WERI-Rb-1 (cell line): ENCODE measurements at places on chromosomes 3 and 15.

GRCh38 chr15:95168152-95168551 is 936.8 kb downstream of the MCTP2 start:
- no peak for DNase-seq

DNA sequence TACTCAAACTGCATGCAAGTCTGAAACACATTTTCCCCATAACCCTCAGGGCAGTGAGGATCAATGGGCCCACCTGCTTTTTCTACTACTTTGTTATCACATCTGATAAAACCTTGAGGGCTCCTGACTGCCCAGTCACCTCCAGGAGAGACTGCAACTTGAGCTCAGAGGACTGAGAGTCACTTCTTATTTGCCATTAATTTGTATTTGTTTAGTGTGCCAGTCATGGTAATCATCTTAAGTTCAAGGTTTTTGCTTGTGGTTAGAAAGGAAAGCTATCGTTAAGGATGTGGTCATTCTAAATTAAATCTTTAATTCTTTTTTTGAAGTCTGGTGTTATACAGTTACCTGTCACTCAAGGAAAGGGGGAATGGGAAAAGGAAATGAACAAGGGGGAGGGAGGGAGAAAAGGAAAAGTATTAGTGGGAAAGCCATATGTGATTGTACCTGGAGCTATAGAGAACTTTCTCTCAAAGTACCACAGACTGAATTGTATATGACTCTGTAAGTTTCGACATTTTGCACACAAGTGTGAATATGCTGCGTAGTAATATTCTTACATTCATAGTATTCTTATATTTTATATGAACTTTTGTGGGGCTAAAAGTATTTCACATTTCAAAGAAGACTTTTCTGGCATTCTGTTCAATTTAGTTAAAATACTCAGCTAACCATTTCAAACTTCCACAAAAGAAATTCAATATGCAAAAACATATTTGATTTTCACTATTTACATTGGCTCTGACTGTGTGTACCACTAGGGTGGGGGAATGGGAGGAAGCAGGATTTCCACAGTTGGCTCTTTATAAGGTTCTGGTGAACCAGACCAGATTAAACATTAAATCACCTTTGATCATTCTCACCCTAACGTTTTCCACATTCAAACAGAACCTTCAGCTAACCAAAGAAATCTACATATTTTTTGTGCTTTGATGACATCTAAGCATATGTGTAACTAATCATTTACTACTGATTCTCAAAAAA is 166.5 kb upstream of the ATP11B start:
- no peak for DNase-seq

DNA sequence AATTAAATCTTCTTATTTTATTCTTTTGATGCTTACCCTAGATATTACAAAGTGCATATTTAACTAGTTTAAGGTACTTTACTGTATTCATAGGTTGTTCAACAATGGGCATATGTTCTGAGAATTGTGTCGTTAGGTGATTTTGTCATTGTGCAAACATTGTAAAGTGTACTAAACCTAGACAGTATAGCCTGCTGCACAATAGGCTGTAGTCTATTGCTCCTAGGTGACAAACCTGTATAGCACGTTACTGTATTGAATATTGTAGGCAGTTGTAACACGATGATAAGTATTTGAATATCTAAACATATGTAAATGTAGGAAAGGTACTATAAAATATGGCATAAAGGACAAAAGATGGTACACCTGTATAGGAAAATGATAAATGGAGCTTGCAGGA is 100.7 kb downstream of the CACNA2D3 start:
- DNase-seq = no peak

GRCh38 chr3:160331127-160331937 is 67.7 kb downstream of the IFT80 start:
- no peak for DNase-seq

DNA sequence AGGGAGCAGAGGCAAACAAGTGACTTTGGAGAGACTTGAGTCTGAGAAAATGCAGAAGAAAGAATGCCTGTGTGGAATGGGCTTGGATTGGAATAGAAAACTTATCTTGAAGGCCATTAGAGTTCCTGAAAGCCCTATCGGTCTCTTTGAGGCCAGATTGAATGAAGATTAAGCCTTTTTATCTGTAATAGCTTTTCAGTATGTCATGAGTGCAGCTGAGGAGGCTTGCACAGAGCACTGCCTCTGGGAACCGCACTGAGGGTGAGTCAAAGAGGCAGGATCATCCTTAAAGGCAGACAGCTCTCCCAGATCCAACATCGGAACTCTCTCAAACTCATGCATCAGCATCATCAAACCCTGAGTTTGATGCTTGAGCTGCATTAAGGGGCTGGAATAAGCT is 515.2 kb downstream of the NTRK3 start:
- no peak for DNase-seq

DNA sequence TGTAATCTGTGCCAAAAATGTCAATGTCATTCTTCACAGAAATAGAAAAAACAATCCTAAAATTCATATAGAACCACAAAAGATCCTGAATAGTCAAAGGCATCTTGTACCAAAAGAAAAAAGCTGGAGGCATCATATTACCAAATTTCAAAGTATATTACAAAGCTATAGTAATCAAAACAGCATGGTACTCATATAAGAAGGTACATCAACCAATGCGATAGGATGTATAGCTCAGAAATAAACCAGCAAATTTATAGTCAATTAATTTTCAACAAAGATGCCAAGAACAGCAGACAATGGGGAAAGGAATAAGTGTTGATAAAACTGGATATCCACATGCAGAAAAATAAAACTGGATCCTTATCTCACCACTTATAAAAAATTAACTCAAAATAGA is 150.5 kb upstream of the PRICKLE2 start:
- DNase-seq = no peak

DNA sequence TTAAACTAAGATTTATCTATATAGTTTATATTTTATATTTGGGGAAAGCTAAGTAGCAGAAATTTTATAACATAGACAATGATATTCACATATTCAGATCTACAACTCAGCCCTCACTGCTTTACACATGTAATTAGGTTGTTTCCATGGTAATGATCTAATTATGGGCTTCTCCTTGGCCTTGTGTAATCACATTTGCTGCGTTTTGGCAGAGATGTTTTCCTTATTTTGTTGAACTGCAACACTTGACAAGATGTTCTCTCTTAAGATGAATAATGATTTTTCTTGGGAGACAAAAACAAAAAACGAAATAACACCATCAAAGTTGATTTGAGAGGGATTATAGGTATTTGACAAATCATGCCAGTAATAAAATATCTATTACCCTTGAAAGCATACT is 635.6 kb upstream of the TBL1XR1 start:
- no peak for DNase-seq

GRCh38 chr3:98343647-98344507 is 9.8 kb upstream of the OR5K4 start:
- DNase-seq = peak; percentile 41

DNA sequence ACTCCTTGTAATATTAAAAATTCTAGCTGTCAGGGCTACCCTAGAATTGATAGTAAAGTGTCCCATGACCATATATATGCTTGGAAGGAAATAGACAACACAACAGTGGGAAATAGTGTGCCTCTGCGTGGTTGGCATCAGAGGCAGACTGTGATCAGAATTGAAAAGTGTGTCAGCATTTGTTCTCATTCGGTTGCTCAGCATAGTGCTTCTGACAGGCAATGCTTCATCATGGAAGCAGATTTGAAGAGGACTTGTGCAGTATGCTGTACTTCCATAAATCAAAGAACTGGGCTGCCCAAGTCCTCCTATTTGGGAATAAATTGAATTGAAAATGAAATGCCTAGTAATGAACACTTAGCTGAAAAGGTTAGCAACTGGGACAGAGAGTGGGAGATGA is 435.7 kb downstream of the DIPK2A start:
- no peak for DNase-seq

GRCh38 chr3:40580494-40581091 is 55.8 kb downstream of the ZNF621 start:
- DNase-seq = peak; percentile 70

DNA sequence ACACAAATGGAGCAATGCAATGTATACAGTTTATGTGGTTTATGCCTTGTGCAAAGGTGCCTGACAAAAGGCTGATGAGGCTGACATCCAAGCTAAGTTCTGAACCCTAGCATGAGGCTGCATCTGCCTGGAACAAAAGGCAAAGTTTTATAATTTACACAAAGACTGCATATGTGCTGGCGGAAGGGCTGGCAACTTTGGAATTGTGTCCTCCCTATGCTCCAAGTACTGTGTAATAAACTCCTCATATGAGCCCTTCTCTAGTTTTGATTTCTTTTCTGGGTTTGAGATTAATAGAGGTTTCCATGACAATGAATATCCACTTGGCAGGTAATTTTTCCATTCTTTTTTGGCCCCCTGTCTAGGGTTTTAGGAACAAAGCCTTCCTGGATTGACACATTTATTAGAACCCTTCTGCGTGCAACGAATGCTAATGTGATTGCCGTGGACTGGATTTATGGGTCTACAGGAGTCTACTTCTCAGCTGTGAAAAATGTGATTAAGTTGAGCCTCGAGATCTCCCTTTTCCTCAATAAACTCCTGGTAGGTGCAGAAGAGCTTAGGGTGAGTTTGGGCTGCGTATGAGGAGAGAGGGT is 10.8 kb downstream of the PLA1A start:
- no peak for DNase-seq

DNA sequence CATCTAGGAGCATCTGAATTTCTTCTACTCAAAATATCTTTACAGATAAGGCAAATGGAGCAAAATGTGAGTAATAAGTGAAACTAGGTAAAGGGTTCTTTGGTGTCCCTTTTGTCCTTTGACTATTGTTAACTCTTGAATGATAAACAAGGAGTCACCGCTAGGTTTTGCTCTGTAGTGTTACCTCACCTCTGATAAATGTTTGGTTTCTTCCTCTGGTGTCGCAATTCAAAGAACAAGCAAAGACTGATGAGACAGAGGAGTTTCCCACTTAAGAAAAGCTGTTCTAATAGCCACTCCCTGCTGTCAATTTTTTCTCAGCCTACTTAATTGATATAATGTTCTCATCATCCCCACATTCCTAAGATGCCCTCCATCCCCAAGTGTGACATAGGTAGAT is 925.9 kb downstream of the IGSF11 start:
- no peak for DNase-seq

DNA sequence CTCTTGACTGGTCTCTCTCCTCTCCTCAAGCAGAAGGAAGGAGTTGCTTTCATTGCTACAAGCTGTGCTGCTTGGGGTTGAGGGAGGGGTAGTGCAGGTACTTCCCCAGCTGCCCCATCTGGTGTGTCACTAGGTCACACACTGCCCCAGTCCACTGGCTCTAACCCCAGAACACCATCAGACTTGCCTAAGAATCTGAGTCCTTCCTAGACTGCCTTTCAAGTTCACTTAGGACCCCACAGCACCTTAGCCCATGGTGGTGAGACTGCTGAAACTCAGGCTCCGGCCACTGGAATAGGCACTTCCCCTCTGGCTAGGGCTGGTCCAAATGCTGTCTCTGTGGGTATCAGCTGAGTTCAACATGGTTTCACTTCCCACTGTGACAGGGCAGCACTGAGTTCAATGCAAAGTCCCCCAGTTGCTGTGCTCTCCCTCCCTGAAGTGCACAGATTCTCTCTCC is 279.7 kb upstream of the GOLGA6L4 start:
- no peak for DNase-seq

GRCh38 chr3:56536735-56537134 is 20.2 kb upstream of the CCDC66 start:
- DNase-seq = no peak

GRCh38 chr3:38088126-38089078 is 48.5 kb downstream of the ACAA1 start:
- DNase-seq = no peak

- no peak for DNase-seq
These were observed 44.8 kb downstream of the POLR2M start for GRCh38 chr15:57751177-57751800.

DNA sequence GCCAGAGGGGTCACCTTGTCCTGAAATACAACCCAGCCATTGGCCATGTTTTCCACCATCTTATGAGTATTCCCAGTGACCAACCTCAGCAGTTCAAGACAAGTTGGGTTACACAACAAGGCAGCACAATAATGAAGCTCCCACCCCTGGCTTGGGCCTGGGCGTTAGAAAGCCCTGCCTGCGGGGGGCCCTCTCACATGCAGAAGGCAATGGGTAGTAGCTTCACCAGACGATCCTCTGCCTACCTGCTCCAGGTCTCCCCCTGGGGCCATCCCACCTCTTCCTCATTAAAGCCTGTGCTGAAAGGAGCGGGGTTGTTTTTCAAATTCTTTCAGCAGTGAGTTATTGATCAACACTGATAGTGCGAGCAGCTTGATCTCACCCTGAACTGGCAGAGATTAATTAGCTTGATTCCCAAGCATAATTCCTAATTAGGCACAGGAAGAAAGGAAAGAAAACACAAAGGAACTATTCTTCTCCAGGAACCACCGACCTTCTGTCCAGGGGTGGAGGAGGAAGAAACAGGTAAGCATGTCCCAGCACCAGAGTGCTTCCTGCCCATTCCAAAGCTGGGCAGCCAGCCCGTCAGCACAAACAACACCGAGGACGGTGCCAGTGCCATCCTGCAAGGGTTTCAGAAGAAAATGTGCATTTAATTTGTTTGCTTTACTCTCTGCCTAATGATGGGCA is 79.7 kb upstream of the CGNL1 start:
- DNase-seq = no peak

- no peak for DNase-seq
These were observed 44.2 kb upstream of the C2CD4B start for GRCh38 chr15:62209322-62209721.

DNA sequence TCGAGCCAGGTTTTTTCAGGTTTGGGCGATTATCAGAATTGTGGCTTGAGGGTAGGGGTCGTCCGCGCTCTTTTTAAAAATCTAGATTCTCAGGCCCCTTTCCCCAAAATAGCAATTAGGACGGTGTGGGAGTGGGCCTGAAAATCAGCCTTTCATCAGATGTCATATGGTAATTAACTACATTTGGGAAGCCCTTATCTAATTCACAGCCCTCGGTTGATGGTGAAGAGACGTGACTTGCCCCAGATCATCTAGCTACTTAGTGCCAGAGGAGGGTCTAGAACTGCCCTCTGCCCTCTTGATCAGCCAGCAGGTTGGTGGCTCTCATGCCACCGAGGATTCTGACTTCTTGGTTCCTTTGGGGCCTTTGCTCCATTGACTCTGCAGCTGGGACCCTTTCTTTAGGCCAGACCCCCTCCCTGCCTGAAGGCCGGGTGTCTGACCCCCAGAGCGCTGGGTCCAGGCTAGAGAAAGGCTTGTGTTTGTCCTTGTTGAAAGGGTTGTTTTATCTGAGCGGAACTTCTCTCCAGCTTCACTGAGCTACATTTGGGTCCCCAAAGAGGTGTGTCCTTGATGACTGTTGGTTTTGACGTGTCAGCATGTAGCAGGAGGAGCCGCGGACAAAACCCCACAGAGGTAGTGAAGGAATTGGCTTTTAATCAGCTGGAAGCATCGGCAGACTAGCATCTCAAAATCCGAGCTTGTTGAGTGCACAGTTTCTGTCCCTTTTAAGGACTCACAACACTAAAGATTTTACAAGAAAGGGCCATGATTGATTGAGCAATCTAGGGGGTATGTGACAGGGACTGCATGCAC is 857 bp downstream of the AEN start:
- no peak for DNase-seq

- no peak for DNase-seq
These were observed 9.1 kb downstream of the CDAN1 start for GRCh38 chr15:42727750-42728381.
